ENCODE measurements at places on chromosomes 11 and 22.

DNA sequence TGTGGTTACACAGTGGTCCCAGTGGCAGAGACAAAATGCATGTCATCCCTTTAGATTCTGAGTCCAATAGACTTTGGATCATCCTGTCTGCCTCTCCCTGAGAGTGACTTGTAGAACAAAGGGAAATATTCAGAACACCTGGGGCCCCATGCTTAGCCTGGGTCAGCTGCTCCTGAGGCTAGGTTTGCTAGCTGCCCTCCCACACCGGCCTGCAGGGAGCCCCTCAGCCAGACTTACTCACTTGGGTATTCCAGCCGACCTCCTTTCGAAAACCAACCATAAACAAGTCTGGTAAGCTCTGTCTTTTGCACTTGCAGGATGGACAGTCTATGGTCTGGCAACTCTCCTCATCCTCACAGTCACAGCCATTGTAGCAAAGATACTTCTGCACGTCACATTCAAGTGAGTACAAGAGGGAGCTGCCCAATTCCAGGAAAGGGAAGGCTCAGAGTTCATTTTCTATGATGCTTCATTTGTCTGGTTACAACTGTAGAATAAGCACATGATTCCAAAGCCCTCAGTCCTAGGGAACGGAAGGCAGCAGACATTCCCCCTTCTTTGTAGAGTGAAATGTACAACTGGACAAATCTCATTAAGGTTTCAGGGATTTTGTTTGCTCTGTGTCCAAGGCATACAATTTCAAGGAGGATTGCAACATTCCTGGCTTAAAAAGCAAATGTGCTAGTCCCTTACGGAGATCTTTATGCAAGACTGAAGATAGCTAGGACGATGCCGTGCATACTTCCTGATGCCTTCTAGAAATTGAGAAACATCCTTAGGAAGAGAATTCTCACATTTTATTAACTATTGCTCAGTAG, 65.5 kb upstream of the EMID1 start:
- no peak for DNase-seq

- DNase-seq: peak; percentile 69
Measured at GRCh38 chr11:5624489-5625279, at the start of gene TRIM34. Gene TRIM34 (plus strand): TSS chr11:5625001. CDS start chr11:5632332, 7,331 bp downstream.

DNA sequence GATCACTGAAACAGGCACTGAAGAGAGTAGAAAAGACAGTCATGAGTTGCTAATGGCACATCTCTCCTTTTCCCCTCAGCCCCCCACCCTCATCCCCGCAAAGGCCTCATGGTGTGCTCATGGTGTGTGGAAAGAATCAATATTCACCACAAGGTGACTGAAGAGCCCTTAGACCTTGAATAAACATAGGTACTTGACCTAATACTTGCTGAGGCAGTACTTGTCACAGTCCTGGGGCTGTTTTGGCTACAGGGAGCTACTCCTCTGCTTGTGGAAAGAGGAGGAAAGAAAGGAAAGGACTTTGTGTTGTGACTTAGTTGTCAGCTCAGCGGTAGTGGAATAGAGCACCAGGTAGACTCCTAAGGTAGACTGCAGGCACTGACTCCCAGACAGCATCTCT, 537.8 kb upstream of the CCDC179 start:
- no peak for DNase-seq

GRCh38 chr11:16512899-16513241, 156.5 kb upstream of the SOX6 start:
- DNase-seq: no peak

GRCh38 chr11:35141571-35141971, 2.6 kb downstream of the CD44 start:
- DNase-seq: peak; percentile 62

DNA sequence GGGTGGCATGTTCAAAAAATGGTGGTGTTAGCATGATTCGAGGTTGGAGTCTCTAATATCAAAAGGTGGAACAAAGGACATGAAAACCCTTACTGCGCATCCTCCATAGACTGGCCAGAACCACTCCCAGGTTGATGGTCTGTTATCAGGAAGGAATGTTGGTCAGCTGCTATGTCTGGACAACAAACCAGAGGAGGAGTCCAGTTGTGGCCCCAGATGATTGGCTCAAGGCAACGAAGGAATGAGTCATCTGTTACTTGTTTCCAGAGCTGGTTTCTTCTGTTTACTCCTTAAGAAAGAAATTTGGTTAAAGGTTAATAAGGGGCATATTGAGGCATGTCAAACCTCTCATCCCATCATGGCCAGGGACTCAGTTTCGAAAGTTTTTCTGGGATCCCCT, 56.8 kb upstream of the GRIA4 start:
- DNase-seq: no peak

- no peak for DNase-seq
Measured at GRCh38 chr11:111309215-111309915, 11.0 kb downstream of the POU2AF3 start.

DNA sequence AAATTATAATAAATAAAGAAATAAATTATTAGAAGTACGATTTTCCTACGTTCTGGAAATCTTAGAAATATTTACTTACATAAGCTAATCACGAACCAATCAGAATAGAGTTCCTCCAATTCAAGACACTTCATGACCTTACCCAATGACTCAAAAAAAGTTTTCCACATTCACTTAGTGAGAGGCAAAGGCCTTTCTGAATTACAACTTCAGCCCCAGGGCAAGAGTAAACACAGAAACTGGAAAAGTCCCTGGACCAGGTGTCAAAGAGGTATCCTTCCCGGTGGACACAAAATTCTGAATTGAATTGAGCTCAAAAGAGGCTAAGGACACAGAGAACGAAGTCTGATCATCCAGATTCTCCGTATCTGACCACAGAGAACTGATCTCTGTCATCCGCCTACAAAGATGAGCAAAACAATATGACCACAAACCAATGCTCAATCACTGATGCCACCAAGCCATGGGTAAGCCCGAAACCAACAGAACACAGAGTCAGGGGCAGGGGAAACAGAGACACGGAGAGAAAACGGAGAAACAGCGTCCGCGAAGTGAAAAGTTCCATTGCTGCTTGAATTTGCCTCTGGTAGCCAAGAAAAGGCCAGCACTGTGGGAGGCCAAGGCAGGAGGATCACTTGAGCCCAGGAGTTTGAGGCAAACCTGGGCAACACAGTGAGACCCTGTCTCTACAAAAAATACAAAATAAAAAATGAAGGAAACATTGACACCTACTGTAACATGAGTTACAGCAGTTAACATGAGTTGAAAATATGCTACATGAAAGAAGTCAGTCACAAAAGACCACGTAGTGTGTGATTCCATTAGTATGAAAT, 6.8 kb downstream of the BID start:
- no peak for DNase-seq

DNA sequence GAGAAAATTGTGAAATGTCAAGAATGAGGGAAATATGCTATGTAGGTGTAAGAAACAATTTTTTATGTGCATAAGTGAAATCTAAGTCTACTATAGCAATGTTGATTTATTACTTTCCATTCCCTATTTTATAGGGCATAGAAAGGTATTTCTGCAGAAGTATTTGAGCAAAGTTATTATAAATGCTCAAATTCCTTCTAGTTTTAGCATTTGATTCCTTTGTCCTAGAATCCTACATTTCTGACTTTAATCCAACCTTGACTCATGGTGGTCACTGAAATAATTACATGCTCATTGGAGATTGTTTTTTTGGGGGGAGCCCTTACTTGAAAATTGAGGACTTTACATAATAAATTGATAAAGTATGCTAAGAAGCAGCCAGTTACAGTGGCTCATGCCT, 716.6 kb upstream of the LUZP2 start:
- no peak for DNase-seq

DNA sequence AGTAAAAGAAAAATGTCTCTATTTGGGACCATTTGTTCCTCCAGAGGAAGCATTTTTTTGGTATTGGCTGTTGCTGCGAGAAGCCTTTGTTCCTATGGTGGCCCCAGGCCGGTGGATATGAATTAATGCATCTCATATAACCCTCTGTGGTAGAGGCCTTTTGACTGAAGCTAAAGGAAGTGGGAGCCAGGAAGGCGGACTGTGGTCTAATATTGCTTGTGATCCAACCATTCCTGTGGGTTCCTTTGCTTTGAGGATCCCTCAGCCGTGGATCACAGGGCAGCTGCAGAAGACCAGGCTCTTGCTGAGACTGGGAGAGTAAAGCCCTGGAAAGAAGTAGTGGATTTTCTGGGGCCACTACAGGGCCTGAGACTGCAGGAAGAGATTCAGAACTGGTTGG, 68.3 kb upstream of the NAV2 start:
- DNase-seq: no peak

GRCh38 chr22:31628969-31629708, 32.9 kb downstream of the PISD start:
- no peak for DNase-seq

DNA sequence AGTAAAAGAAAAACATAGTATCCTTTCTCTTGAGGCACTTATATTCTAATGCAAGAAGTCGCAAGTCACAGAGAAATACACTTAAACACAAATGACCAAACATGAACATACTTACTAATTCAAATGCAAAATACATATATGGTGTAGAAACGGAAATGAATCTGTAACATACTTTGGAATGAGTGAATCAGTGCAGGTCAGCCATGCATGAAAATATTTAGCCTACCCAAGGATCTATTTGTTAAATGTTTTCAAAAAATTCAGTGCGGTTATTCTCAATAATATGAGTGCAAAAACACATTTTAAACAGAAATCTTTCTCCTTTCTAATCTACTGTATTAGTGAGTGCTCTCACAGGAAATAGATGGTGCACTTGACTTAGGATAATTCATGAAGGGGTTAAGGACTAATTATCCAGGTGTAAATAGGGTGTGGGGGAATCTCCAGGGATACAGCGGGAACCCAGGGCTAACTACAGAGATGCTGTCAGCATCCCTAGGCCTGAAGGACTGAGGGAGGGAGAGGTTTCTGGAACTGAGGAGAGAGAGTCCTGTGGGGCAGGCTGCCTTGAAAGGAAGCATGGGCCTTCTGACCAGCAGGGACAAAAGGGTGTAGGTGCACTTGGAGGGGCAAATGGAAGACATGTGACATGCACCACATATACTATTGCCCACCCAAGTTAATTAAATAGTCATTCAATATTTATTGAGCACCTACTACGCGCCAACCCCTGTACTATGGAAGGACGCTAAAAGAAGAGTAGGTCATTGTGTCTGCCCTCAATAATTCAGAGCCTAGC, 139.2 kb downstream of the MAML2 start:
- DNase-seq: no peak

- no peak for DNase-seq
Measured at GRCh38 chr22:45966320-45966894, 10.6 kb downstream of the WNT7B start.

- DNase-seq: no peak
Measured at GRCh38 chr11:130904380-130904779, 11.9 kb downstream of the SNX19 start.

- no peak for DNase-seq
Measured at GRCh38 chr11:8839306-8839956, 71.6 kb upstream of the AKIP1 start.

DNA sequence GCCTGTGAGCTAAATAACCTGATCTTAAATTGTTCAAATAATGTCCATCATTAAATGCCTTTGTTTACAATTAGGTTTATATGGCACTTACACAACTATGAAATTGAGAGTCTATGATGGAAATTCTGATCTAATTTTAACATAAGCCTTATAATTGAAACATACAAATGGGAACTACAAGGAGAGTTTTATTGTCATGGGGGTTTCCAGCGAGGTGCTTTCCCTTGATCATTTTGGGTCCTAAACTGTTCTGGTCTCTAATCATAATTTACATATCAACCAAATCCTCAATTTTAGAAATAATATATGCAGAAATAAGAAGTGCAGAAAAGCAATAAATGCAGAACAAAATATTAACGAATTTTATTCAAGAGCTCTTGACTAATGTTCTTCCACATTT, 44.9 kb downstream of the RRAS2 start:
- peak; percentile 12 for DNase-seq

DNA sequence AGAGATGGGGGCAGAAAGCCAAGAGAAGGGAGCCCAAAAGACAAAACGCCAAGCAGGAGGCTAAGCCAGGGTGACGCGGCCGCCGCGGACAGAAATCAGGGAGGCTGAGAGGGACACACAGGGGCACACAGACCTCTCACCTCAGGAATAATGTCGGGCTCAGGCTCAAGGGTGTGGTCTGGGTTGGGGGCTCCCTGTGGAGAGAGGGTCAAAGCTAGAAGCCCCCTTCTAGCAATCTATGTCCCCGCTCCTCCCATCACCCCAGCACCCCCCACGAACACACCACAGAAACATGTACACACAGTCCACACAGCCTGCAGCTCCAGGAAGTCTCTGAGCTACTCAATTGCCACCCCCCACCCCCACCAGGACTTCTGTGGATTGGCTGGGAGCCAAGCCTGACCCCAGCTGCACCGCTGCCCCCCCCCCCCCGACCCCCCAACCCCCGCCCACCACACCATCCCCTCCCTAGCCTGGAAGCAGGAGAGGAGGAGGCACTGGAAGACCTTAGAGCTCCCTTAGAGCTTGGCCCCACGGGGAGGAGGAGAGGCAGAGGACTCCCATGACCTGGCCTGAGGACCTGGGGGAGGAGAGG, 6.9 kb downstream of the BCL9L start:
- peak; percentile 39 for DNase-seq

GRCh38 chr11:97364047-97364446, 974.2 kb downstream of the JRKL start:
- no peak for DNase-seq

- no peak for DNase-seq
Measured at GRCh38 chr11:93482556-93482955, 60.6 kb downstream of the SMCO4 start.

DNA sequence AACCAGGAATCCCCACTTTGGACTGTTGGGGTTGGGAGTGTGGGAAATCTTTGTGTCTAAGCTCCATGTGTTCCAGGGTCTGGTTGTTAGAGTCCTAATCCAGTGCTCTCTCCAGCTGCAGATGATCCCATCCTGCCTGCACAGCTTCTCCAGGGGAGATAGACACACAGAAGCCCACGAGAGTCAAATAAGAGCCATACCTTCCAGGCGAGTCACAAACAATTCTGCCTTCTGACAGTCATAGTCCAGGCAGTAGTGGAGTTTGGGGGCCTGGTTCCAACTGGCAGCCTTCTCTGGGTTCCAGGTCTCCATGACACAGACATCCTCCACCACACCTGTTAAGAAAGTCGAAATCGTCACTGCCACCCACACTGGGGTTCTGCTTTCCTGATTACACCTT, 32.1 kb downstream of the SYT13 start:
- DNase-seq: no peak
